ENCODE measurements at places on chromosomes 1 and 21.

- DNase-seq = no peak
Observed at GRCh38 chr1:89363196-89363595, 663 bp upstream of the GBP6 start.

GRCh38 chr1:227728892-227729143 lies 6.3 kb downstream of the JMJD4 start:
- DNase-seq = no peak

DNA sequence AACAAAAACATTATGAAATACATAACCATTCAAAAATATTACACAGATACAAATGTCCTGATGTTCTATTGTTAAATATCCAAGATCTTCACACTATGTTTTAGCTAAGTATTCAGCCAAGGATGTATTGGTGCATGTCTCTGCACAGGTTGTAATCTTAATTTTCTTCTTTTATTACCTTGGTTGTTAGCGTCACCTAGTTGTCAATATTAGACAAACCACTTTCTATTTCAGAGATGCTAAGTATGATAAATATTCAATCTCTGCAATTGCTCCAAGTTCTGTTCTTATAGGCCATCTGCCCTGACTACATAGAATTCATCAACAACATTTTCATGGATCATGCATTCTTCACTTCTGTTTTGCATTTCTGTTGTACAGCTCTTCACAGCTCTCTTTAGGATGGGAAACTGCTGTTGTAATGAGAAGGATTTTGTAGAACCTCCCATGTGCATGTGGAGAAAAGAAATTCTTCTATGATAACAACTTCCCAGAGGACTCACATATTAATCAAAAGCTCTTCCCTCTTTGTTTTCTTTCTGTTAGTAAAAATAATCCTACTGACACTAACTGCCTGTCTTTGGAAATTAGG lies 380.1 kb downstream of the NUF2 start:
- no peak for DNase-seq

GRCh38 chr1:231808116-231808515 lies 181.5 kb downstream of the DISC1 start:
- no peak for DNase-seq

DNA sequence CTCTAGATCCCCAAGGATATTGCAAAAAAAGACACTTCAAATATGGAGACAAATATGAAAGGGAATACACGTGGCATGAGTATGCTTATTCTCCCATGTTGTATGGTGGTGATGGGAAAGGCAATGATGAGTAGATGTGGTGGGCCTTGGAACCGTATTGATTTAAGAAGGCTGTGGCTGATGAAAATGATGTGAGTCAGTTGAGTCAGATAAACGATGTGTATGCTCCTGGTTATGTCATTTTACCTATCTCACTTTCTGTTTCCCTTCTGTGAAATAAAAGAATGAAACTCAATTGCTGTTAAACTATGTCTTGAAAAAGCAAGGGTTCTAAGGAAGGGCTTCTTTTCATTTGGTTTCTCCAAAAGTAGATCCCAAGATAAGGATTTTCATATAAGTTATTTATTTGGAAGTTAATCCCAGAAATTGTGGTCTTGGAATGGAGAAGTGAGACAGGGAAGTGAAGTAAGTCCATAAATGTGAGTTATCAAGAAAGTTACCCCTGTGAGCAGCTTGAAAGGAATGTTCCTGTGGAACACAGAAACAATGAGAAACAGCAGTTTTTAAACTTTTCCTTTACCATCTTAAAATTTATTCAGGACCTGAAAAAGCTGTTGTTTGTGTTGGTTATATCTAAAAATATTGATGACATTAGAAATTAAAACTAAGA lies 292.0 kb downstream of the DUSP10 start:
- no peak for DNase-seq

DNA sequence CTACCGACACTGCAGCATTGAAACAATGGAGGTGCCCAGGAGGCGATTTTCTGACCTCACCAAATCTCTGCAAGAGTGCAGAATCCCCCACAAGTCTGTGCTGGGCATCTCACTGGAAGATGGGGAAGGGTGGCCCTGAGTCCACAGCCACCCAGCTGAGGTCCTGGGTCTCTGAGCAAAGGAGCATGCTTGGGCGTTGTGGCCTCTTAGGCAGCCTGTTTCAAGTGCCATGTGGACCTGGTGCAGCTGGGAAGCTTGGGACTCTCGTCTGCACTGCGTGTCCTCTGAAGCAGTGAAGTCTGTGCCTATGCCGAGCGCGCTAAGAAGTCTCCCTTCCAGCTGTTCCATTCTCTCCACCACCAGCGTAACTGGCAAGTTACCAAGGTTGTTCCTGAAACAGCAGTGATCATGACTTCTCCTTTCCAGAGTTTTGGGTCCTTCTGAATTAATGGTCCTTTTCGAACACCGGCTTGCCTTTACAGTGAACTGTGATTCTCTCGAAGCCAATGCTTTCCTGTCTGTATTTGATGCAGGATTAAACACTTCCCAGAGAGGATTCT lies 5.0 kb upstream of the PLA2G2C start:
- DNase-seq = no peak

DNA sequence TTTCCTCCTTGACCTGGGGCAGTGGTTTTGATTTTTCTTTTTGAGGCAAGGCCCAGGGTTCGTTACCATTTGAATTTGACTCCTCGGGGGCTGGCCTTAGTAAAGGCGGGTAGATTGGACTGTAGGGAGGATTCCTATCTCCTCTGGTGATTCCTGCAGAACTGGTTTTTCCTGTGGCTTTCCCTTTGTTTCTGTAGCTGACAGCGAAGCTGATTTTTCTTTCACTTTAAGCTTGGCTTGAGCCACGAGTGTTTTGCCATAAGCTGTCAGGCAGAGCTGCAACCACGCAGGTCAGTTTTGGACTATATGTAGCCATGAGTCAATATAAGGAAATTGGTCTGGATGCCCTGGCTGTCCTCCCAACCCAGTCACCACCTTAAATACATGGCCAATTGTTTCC lies 28.7 kb upstream of the KCNJ15 start:
- DNase-seq = no peak
